ENCODE measurements at places on chromosomes 4 and X.

- peak; percentile 15 for DNase-seq
Observed at GRCh38 chr4:147590249-147590920, 26.8 kb upstream of the TMEM184C start.

- DNase-seq: no peak
Observed at GRCh38 chr4:109946120-109946519, 33.4 kb downstream of the EGF start.

DNA sequence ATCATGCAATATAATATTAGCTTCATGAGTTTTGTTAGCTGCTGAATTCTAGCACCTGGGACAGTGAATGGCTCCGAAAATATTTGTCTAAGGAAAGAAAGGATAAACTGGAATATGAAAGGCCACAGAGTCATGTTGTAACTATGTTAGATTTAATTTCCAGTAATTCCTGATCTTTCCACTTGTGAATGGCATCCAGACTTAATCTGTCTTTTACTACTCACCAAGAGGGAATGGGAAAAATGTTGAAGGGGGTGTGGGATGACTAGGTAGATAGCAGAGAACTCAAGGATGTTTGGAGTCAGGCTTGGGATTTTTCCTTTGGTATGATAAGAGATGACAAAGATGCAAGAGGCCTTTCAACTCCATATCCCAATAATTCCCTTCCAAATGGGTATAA, 9.4 kb downstream of the ADH6 start:
- no peak for DNase-seq

- DNase-seq: no peak
Observed at GRCh38 chrX:104522386-104522785, 43.6 kb upstream of the IL1RAPL2 start.

DNA sequence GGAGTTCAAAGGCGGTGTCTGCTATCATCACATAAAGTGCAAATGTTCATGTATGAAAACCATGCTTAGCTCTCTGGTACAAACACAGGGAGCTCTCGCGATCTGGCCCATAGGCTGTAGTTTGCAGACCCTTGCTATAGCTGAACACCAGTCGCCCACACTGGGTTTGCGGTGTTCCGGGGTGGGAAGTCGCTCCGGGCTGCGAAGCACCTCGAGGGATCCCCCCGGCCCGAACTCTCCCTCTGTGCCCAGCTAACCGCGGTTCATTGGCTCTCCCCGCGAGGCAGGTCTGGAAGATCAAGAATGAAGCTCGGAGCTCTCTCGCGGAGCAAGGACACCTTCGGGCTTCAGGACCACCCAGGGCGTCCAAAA, 341 bp upstream of the PRPS2 start:
- DNase-seq: no peak

- peak; percentile 87 for DNase-seq
Observed at GRCh38 chrX:120560842-120561633, at the start of gene CUL4B. Gene CUL4B, minus strand, starts transcription at chrX:120560962. Its CDS starts 324 bp downstream, at chrX:120560638.

DNA sequence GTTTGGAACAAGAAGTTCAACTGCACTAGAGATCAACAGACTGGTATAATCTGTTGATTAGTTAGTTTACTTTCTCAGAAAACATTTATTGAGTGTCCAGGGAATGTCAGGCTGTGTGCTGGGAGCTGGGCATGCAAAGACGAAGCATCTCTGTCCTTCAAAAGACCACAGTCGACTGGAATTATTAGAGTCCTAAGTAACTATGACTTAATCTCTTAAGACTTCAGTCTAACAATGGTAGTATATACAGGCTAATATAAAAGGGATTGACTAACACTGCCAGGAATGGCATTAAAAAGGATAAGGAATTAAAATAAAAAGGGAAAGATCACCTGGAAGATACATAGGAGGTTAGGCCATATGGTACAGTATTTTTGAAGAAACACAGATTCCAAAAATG, 128.7 kb downstream of the WDFY3 start:
- DNase-seq: no peak

DNA sequence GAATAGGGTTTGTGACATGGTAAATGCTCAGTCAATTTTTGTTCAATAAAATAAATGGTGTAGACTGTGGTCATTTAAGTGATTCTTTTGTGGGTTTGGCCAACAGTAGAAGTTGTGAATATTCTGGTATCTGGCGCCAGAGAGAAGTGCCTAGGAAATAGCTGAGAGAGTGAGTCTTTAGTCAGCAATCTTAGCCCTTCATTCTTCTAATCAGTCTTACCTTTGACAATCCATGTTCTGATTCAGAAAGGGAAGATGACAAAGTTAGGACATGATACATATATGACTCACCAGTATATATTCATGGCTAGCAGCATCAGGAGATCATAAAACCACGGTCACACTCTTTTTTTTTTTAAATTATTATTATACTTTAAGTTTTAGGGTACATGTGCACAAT, 141.8 kb upstream of the PCDH18 start:
- no peak for DNase-seq

- DNase-seq: no peak
Observed at GRCh38 chr4:112069110-112069509, 76.1 kb upstream of the FAM241A start.

DNA sequence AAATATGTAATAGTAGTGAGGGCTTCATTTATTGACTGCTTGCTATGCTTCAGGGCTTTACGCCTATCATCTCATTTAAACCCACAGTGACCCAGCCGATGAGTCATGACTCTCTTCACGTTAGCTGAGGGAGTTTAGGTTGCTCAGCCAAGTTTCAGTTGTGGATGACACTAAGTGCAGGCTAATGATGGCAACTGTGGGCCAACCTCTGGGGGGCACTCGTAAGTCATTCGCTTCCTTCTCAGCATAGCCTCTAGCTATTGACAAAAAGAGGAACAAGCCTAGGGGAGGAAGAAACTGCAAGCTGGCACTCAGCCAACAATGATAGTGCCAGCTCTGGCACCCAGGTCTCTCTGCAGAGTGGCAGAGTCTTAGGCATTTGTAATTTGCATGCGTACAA, 325.0 kb downstream of the ARHGAP10 start:
- peak; percentile 30 for DNase-seq

- no peak for DNase-seq
Observed at GRCh38 chrX:7286168-7286837, 138.3 kb upstream of the PUDP start.

- DNase-seq: peak; percentile 89
Observed at GRCh38 chr4:85474818-85475630, at the start of gene ARHGAP24. Gene ARHGAP24, plus strand, starts transcription at chr4:85475150.

DNA sequence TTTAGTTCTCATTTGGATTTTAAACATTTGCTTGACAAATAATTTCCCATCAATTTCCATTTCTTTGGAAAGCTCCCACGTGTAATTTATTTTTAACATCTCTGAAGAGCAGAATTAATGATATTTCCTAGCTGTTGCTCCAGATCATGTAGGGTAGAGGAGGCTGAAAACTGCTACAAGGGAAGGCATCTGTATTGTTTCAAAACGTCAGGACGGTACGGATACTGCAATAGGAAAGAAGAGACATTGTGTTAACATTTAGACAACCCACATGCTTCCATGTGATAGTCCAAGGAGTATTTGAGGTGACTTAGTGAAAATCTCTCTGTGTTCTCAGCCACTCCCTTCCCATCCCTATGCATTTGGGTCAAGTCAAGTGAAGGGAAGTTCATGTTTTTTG, 15.4 kb upstream of the ADH1B start:
- DNase-seq: no peak

DNA sequence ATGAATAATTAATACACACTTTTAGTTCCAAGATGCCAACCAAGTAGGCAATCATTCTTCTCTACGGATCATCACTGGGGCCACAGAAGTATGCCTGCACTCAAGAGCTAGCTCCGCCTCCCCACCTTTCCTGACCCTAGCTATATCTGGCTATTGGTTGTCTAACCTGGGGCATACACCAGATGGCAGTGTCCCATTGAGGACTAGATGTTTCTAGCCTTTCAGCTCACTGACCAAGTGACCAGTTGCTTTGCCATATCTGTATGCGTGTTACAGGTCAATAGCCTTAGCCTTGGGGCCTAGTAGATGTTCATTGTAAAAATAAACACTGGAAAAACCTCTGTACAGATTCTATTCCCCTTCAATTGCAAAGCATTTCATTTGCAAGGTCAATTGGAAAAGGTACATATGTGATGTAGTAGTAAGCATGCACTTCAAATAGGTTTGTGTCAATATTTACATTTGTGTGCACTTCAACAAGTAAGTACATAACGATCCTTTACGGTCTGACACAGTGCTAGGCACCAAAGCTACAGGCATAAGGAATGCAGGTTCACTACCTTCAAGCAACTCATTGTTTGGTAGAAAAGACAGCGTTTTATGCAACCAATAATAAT, 521.7 kb downstream of the PPARGC1A start:
- peak; percentile 37 for DNase-seq

DNA sequence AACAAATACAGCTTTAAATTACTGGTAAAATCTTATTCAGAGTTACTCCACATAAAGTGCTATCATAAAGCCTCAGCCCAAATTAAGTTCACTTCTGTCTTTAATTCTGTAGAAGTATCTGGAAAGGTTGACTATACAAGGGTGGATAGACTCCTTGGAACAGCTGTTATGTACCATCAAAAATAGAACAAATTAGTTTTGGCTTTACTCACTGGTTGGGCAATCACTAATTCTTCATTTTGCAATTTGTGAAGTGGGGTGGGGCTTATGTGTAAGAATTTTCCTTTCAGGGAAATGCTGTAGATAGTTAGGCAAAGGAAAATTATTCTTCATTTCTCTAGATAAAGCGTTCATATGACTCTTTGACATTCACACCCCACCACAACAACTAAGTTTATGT, 7.8 kb downstream of the DIAPH2 start:
- DNase-seq: no peak

- peak; percentile 7 for DNase-seq
Observed at GRCh38 chr4:2222838-2223237, 19.1 kb downstream of the HAUS3 start.

DNA sequence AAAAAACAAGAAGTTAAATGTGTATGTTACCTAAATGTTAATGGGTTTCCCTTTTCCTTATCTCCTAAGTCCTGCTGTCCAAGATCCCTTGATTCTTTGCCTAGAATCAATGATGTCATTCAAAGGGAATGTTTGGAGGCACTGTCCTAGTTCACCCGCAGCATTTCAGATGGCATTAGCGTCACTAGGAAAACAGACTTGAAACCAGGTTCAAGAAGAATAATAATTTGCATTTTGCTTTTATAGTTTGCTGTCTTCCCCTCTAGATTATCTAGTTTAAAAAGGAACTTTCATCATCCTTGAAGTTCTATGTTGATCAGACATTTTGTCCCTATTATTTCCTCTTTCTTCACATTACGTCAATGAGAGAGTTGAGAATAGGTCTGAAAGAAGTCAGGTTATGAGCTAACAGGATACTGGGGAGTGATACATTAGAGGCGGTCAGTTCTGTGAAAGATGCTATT, 234.1 kb upstream of the PGRMC2 start:
- DNase-seq: no peak

DNA sequence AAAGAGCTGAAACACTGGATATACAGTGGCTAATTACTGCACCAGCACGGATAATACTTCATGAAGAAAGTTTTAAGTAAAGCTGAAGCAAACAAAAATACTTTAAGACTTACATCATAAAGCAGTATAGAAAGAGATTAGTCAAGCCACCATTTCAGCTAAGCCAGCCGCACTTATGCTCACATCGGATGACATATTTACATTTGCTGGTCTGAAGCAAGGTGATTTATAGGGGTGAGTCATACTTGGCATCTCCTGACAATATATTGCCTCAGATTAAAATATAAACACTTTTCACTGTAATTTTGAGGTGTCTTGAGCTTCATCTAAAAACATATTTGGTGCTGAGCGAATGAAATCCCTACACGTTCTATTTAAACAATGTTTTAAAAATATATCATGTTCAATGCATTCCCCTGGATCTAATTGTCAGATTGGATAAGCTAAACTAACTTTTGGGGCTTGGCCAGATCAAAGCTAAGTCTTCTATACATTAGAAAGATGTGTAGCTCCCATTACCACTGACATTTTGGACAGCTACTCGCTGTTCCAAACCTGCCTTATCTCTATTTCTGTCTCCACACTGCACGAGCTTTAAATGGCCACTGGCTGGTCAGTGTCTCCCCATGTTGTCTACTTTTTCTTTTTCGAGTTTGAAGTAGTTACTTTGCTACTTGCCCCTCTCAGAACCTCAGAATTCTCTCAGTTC, 103.2 kb downstream of the VCX2 start:
- no peak for DNase-seq

DNA sequence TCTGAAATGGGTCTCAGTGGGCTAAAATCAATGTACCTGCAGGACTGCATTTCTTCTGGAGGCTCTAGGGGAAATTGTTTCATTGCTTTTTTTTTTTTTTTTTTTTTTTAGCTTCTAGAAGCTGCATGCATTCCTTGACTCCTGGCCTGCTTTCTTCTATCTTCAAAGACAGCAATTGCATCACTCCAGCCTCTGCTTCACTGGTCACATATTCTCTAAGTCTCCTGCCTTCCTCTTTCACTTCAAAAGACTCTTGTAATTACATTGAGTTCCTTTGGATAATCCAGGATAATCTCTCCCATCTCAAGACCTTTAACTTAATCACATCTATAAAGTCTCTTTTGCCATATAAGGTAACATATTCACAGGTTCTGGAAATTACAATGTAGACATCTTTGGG, 11.3 kb upstream of the PCYT1B start:
- DNase-seq: no peak

DNA sequence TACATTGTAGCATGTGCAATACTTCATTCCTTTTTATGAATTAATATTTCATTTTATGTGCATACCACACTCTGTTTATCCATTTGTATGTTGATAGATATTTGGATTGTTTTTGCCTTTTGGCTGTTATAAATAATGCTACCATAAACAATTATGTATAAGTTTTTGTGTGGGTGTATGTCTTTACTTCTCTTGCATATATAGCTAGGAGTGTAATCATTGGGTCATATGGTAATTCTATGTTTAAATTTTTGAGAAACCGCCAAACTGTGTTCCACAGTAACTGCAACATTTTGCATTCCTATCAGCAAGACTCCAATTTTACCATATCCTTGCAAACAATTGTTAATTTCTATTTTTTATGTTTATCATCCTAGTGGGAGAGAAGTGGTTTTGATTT, 3.1 kb upstream of the TCEAL5 start:
- no peak for DNase-seq

GRCh38 chrX:1212532-1212931, at the start of gene CRLF2:
Gene CRLF2, minus strand, starts transcription at chrX:1212649. Its CDS starts 15 bp downstream, at chrX:1212634.
- DNase-seq: no peak

DNA sequence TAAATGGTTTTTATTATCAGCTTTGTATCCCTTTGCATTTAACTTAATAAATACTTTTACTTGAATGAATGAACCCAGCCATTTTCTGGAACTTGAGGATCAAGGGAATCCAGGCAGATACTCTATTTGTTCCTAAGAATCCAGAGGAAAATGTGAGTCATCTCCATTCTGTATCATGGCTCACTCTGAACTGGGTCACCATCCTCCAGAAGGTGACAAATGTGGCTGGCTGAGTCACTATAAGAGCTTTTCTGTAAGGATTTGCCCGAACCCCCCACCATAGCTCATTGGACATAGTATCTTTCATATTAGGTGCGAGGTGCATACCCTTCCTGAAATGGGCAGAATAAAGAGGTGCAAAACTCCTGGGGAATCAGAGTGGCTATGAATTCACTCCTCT, 25.8 kb downstream of the RTL9 start:
- no peak for DNase-seq

- no peak for DNase-seq
Observed at GRCh38 chr4:124745985-124746801, 33.7 kb upstream of the ANKRD50 start.

GRCh38 chr4:153538487-153539357, 72.6 kb downstream of the TMEM131L start:
- DNase-seq: no peak

All from COR-L47 (cell line).